ENCODE measurements at places on chromosomes 5 and 9.

DNA sequence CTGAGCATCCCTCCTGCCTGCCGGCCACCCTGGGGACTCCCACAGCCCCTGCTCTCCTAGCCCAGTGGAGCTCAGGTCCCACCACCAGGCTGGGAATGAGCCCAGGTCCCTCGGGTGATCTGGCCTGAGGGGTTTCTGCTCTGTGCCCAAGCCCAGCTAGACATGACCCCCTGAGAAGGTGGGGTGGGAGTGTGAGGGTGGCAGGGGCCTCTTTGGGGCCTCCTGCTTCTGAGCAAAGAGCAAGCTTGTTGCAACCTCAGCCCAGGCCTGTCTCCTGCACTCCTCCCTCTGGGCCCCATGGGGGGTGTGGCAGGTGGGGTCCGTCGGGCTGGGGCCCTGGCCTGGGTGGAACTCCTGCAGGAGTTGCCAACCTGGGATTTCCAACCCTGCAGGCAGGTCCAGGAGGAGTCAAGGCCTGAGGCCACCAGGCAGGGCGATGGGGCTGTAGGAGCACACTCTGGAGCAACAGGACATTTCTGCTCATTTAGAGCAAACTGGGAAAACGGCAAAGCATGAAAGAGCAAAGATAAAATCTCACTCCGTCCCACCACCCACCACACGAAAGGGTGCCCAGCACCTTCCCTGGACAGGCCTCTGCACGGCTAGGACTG, 11.4 kb upstream of the NRARP start:
- DNase-seq: no peak

DNA sequence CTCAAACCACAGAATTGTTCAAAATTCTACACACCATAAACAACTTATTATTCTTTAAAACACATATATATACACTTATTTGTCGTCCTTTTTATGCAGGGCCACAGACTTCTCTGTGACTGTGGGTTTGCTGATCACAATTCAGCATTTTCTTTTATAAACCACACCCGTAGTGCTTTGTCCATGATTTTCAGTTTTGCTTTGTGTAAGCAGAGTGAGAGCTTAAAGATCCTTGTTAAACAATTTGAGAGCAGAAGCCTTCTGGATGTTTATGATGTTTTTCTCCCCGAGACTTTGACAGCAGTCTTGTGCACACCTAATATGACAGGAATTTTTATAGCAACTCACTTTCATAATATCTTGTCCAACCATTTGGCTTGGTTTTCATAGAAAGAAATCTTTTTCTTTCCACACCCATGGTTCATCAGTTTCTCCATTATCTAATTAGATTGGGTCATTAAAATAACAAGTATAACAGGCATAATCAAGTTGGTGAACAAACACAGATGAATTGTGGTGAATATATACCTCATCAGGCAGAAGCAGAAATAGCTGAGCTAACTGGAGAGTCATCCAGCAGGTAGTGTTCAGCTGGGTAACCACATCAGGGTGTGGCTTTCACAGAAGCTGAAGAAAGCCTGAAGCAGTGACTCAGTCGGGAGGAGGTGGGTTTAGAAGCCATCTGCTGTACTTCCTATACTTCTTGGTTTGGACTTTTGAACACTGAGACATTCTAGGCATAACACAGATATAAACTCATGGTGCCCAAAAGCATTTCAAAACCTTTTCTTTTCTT, 232.8 kb downstream of the DOCK8 start:
- no peak for DNase-seq

GRCh38 chr5:93608855-93609254, 25.8 kb downstream of the NR2F1 start:
- DNase-seq: no peak

DNA sequence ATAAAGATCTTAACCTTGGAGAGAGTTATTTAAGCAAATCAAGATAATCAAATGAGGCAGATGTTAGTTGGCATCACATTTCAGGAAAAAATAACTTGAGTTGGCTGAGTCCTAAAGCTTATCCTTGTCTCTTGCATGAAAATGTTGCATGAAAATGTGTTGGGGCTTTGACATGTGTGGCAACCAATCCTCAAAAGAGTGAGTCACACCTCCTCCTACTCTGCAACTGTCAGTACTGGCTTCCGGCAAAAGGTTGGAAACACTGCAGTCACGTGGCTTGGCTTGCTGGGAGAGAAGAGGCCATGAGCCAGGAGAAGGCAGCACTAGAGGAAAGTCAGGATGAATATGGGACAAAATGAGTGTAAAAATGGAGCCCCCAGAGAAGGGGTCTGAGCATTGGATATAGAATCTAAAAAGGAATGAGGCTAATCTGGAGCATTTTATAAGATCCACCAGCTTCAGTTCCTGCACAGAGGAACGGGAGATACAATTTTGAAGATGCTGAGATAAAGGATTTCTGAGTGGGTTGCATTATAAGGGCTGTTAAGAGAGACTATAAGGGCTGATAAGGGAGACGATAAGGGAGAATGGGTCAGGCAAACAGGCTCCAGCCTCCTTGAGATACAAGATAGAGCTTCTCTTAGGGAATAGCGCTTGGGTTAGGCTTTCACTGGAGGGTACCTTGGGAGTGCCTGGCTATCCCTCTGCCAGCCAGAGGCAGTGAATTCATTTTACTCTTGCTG, 43.1 kb downstream of the SPATA31D1 start:
- DNase-seq: peak; percentile 5

DNA sequence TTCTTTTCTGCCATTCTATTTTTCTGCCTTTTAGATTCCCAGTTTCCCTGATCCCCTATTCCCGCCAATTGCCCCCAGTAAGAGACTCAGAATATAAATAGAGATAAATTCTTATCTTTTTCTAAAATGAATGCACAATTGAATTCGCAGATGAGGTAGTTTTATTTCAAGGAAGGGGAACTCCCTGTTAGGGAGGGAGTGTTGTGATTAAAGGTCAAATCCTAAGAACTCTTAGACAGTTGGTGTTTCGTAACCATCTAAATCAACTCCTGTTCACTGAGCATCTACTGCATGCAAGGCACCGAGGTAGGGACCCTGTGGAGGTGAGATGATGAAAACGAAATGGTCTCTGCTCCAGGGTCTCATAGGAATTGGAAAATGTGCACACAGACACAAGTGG, 7.7 kb upstream of the MAP3K1 start:
- DNase-seq: no peak

- no peak for DNase-seq
These were observed 333.7 kb downstream of the CWC27 start for GRCh38 chr5:65102371-65102975.

DNA sequence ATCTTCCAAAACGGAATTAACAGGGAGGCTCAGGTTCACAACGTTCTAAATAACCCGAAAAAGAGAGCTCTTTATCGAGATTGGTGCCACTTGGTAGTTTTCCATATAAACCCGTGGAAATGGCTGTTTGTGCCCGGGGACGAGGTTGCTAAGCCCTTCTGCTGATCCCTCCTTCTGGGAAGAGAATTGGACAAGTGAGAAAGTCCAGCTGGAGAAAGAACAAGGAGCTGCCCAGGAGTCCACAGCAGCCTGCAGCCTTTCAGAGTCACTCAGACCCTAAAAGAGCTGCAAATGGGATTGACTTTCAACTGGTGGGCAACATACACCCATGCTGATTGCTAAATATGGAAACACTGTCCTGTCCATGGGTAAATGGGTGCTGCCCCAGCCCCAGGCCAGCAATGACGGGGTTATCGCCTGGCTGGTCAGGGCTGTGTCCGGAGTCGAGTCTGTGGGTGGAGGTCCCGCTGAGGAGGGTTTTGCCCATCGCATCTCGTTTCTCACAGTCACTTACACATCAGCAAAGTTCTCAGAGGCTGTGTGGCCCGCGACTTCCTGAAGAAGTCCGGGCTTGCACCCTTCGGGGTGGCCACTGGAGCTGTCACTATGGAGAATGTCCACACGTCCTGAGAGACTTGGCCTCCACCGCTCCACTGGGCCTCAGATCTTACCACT, 40.7 kb upstream of the HSD17B3 start:
- DNase-seq: no peak

DNA sequence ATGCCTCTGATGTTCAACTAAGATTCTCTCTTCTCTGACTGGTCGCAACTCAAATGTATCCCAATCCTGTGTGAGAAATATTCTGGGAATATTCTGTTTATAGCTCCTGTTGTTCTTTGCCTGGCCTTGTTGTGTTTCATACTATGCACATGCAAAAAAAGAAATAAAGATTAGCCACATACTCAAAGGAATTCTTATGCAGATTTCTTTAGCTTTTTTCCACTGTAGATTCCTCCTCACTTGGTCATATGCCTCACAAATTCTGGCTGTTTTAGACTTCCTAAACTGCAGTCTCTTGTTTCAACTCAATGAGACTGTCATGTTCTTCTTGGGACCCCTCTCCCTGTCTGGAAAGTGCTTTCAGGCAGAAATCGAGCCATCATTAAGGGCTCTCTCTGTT, 217.5 kb upstream of the SH3GL2 start:
- DNase-seq: no peak

- no peak for DNase-seq
These were observed 393.0 kb downstream of the CDH12 start for GRCh38 chr5:22460189-22460588.

Data from SJSA1 (cell line).